ENCODE measurements at places on chromosomes 11 and 22.

DNA sequence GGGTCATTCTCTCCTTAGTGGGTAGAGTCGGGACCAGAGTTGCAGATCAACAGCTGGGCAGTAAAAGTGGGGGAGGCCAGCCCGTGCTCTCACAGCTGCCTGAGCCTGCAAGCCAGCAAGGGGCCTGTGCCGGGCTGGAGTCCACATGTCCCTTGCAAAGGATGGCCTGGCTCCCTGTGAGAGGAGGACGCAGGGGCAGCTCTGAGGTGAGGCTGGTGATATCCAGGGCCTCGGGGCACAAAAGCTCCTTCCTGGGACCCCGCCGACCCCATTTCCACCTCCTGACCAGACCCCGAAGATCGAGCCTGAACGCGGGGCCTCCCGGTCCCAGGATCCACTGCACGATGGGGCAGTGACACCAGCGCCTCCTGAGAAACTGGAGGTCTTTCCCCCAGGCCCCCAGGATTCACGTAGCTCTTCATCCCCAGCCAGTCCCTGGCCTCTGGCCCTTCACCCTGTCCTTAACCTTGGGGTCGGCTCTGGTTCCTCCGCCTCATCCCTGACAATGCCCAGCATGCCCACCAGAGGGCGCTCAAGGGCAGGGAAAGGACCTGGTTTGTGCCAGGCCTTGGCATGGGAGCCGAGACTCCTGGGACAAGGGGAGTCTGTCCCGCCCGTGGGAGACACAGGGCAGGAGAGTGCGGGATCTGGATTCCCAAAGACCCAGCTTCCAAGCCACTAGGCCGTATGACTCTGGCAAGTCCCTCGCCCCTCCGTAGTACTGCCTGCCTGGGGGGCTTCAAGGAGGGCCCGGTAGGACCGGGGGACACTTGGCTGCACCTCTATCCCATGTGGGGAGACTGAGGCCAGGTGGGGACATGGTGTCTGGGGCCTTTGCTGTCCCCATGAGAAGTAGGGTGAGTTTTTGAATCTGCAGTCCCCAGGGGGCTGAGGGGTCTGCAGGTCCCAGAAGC is 17.8 kb upstream of the WNT7B start:
- no peak for DNase-seq

GRCh38 chr11:19746086-19746485 is 33.4 kb downstream of the NAV2 start:
- no peak for DNase-seq

DNA sequence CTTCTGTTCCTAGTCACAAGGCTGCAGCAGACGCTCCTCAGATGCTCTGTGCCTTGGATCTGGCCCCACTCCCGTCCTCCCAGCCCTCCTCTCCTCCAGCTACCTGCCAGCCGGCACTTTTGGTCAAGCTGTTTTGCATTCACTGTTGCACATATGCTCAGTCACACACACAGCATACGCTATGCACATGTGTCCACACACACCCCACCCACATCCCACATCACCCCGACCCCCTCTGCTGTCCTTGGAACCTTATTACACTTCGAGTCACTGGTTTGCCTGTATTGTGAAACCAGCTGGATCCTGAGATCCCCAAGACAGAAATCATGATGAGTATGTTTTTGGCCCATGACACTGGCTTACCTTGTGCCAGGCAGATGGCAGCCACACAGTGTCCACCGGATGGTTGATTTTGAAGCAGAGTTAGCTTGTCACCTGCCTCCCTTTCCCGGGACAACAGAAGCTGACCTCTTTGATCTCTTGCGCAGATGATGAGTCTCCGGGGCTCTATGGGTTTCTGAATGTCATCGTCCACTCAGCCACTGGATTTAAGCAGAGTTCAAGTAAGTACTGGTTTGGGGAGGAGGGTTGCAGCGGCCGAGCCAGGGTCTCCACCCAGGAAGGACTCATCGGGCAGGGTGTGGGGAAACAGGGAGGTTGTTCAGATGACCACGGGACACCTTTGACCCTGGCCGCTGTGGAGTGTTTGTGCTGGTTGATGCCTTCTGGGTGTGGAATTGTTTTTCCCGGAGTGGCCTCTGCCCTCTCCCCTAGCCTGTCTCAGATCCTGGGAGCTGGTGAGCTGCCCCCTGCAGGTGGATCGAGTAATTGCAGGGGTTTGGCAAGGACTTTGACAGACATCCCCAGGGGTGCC is 109.8 kb downstream of the BCR start:
- DNase-seq, result peak; percentile 15

DNA sequence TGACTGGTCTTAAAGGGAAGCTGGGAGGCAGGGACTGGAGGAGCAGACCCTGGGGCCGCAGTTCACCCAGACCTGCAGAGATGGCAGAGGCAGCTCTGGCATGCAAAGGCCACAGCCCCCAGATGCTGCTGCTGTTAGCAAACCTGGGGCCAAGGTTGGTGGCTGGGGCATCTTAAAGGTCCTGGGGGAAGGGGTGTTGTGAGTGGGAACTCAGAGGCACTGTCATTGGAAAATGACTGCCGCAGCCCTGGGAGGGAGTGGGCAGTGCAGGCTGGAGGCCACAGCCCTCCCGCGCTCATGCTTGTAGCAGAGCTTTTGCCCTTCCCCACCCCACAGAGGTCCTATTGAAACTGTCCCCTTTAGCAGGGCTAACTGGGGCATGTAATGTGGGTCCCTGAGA is 111.8 kb downstream of the CTTN start:
- DNase-seq, result no peak

- peak; percentile 29 for DNase-seq
These were observed 48.2 kb downstream of the MORC2 start for GRCh38 chr22:30920407-30920806.

GRCh38 chr11:1084561-1085439 is 10.1 kb downstream of the MUC2 start:
- DNase-seq, result no peak

DNA sequence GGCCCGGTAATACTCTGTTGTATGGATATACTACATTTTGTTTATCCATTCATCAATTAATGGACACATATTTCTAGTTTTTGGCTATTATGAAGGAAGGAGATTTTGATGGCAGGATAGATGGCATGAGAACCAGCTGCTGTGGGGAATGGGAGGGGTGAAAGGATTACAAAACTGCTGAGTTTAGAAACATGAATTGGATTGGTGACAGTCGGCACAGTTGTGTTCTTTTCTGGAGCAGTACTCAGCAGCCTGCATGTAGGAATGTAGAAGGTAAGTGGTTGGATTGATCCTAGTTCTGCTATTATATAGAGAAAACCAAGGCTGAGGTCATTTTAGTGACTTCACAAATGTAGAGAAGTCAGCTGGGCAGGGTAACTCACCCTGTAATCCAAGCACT is 7.1 kb downstream of the PAAF1 start:
- DNase-seq, result no peak

- DNase-seq, result no peak
These were observed 1.1 kb downstream of the RRM1 start for GRCh38 chr11:4095509-4096230.

DNA sequence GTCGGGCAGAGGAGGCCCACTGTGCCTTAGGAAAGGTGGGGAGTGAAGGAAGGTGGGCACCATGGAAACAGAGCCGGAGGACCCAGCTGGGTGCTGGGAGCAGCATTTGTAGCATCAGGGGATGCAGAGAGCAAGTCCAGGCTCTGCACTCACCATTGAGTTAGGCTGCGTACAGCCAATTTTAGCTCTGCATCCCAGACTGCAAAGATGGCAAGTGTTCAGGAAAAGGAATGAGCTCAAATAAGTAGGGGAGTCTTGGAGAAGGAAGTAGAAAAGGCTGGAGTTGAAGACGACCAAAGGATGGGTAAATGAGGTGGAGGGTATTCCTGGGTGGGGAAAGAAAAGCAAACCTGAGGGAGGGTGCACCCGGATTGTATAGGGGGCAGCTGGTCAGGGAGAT is 31.6 kb upstream of the ETS1 start:
- no peak for DNase-seq

GRCh38 chr11:81377418-81377817 is 1356.2 kb downstream of the FAM181B start:
- DNase-seq, result no peak

DNA sequence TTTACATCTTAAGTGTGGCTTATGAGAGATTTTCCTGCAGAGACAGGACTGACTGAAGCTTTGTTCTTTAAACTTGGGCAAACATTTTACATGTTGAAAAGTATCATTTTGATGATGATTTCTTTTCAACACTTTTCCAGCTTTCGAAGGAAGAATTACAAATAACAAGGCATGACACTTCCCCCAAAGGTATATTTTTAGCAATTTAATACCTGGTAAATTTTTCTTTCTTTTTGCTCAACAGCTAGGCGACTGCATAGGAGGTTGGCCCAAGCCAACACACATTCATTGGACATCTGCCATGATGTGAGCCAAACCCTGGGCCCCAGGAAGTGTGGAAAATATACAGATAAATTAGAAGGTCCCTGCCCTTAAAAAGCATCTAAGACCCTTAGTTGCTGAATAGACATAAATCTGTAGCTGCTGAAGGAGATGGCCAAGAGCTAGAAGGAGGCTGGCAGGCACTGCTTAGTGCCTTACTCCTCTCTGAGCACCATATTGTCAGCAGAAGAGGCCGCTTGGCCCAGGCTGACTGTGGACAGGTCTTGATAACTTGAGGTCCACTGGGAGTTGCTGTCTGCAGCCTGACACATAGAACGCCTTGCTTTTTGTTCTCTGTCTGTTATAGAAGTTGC is 53.3 kb upstream of the CD44 start:
- no peak for DNase-seq

- DNase-seq, result no peak
These were observed 7.0 kb downstream of the SERPING1 start for GRCh38 chr11:57604296-57605027.

DNA sequence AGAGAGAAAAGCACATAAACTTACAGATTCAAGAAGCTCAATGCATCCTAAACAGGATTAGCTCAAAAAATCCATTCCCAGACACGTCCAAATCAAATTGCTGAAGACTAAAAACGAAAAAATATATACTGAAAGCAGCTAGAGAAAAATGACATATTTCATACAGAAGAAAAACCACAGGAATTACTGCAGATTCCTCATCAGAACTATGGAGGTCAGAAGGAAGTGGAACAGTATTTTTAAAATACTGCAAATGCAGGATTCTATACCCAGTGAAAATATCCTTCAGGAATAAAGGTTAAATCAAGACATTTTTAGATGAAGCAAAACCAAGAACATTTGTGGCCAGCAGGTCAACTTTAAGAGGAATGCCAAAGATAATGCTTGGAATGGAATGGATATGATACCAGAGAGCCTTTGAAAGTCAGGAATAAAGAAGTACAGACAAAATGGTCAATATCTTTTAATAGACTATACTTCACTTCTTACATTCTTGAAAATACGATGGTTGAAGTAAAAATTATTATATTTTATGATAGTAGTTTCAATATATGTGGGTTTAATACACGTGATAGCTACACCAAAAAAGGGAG is 352.9 kb downstream of the CTTN start:
- peak; percentile 38 for DNase-seq

GRCh38 chr22:26671317-26672059 is 14.1 kb downstream of the MIAT start:
- DNase-seq, result no peak

- DNase-seq, result no peak
These were observed 13.9 kb upstream of the ADSL start for GRCh38 chr22:40332319-40332781.

DNA sequence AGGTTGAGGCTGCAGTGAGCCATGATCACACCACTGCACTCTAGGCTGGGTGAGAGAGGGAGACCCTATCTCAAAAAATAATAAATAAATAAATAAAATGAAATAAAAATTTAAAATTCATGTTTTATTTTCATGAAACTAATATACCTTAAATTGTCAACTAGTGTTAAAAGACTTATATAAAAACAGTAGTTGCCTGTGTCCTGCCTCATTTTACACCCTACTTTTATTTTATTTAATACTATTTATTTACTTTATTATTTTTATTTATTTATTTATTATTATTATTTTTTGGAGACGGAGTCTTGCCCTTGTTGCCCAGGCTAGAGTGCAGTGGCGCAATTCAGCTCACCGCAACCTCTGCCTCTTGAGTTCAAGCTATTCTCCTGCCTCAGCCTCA is 4.8 kb upstream of the WDR74 start:
- DNase-seq, result no peak

DNA sequence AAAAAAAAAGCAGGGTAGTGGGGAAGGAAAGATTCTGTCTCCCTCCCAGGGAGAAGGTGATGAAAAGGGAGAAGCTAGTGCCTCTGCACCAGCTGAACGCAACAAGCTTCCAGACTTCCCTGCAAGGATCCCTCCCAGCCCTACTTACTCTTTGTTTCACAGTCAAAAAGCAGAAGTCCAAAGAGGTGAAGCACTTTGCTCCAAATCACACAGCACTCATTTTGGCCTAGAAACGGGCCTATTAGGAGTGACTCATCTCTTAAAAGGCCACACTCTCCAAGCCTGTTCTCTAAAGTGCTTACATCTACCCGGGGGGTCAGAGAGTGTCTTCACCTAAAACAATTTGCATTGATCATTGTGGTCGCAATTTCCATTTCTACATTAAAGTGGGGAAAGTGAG is 17.7 kb upstream of the GRK3 start:
- no peak for DNase-seq

DNA sequence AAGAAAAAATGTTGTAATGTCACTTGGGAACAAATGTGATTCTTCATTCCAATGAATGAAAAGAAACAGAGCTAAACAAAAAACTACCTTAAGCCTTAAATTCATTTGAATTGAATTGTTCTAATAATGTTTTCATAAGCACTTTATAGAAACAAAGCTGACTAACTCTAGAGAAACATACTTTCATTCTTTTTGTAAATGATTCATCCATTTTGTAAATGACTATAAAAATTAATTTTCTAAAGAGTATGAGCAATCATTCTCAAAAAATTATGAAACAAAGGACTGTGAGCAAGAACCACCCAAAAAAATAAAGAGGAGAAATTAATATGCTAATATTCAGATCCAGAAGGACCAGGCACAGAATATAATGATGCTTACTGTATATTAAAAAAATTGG is 986.5 kb upstream of the CHORDC1 start:
- DNase-seq, result no peak

DNA sequence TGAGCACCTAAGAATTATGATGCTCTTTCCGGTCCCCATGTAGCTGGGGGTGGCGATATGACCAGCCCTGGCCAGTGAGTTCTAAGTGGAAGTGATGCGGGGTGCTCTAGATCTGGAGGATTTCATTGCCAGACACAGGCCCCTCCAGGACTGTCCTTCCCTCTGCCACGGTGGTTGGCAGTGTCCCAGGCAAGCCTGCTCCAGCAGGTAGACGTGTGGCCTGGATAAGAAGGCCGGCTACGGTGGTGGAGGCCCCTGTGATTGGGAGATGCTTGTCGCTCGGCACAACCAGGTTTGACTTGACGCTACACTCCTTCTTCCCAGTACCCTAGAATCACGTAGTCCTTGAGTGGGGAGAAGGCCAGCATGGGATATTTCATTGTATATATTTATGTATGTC is 9.1 kb upstream of the ARHGAP8 start:
- DNase-seq, result no peak

GRCh38 chr11:130358398-130358797 is 43.7 kb upstream of the ZBTB44 start:
- no peak for DNase-seq

GRCh38 chr11:69135420-69136363 is 20.0 kb upstream of the SMIM38 start:
- no peak for DNase-seq
